ENCODE measurements at places on chromosomes 16 and 17.

GRCh38 chr16:81553814-81554675 lies 109.4 kb downstream of the CMIP start:
- DNase-seq: no peak

GRCh38 chr16:346587-346986 lies 5.9 kb downstream of the AXIN1 start:
- no peak for DNase-seq

DNA sequence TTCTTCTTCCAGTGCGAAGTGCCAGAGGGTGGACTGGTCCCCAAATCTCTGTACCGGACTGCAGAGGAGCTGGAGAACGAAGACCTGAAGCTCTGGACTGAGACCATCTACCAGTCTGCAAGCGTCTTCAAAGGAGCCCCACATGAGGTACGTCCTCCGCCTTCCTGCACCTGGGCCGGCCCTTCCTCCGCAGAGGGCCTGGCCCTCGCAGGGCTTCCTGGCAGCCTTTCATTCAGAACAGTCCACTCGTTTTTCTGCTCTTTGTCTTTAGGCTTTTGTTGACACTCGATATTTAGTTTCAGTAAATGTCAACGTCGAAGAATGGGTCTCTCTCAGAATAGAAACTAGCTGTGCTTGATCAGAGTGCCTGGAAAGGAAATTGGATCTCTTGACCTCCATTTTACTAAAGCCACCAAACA lies 68.6 kb downstream of the SEC14L1 start:
- no peak for DNase-seq

DNA sequence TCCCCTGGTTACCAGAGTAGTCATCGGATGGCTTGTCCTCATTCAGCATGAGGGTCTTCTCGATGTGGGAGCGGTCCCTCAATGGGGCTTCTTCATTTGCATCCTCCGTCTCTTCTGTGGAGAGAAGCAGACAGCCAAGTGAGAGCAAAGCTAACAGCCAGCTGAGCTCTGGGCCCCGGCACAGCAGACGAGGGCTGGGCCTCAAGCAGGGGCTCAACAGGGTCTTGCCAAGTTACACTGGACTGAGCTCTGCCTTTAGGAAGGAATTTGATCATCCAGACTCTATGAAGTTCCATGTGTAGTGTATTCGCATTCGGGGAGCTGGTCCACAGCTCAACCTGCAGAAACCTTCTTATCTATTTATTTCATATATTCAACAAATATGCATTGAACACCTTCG lies 37.4 kb downstream of the SRL start:
- no peak for DNase-seq

GRCh38 chr17:45785480-45786193 lies 1.5 kb downstream of the CRHR1 start:
- no peak for DNase-seq
